ENCODE measurements at places on chromosomes 3 and 15.

DNA sequence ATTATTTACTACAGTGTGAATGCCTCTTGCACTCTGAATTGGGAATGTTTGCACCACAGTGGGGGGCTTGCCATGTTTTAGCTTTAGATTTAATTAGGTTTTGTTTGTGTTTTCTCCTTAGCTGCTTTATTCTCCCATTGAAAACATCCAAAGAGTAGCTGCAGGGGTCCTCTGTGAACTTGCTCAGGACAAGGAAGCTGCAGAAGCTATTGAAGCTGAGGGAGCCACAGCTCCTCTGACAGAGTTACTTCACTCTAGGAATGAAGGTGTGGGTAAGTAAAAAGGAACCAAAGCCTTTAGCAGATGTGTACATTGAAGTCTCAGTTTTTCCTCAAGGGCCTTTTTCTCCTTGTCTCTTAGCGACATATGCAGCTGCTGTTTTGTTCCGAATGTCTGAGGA is 36.9 kb downstream of the CTNNB1 start:
- DNase-seq, result no peak

DNA sequence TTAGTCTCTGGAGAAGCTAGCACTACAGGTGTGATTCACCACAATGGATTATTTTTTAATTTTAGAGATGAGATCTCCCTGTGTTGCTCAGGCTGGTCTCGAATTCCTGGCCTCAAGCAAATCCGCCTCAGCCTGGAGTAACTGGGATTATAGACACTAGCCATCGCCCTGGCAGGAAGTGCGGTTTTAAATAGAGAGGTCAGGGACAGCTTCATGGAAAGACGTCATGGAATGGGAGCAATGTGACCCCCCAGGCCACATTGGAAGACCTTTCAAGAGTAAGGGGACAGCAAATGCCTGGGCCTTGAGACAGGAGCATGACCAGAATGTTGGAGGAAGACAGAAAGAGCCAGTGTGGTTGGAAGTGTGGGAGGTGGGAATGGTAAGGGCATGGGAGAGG is 2.2 kb upstream of the ISG20 start:
- DNase-seq, result no peak

GRCh38 chr3:134864636-134865035 is 69.6 kb downstream of the EPHB1 start:
- no peak for DNase-seq

DNA sequence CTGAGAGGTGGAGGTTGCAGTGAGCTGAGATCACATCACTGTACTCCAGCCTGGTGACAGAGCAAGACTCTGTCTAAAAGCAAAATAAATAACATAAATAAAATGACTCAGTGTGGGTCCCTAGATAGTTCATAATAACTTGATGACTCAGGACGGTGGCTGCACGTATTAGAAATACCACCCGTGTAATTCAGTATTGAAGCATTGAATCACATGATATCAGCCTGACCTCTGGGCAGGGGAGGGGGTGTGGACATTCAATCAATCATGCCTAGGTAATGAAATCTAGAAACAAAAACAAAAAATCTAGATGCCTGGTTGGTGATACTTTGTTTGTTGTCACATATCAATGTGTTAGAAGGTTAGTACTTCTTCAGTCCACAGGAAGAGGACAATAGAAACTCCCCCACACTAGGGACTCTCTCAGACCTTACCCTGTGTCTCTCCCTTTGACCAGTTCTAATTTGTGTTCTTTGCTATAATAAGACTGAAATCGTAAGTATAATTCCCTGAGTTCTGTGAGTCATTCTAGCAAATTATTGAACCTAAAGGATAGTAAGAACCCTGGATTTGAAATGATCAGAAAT is 177.3 kb downstream of the GAP43 start:
- DNase-seq, result no peak

DNA sequence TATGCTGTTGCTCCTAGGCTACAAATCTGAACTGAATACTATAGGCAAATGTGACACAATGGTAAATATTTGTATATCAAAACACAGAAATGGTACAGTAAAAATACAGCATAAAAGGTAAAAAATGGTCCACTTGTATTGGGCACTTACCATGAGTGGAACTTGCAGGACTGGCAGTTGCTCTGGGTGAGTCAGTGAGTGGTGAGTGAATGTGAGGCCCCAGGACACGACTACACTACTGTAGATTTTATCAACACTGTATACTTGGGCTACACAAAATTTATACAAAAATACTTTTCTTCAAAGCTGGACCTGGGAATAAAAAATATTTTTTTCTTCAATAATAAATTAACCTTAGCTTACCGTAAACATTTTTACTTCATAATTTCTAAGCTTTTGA is 41.6 kb upstream of the DUT start:
- no peak for DNase-seq

- DNase-seq, result no peak
Measured at GRCh38 chr3:98728672-98729071, 34.5 kb upstream of the ST3GAL6 start.

DNA sequence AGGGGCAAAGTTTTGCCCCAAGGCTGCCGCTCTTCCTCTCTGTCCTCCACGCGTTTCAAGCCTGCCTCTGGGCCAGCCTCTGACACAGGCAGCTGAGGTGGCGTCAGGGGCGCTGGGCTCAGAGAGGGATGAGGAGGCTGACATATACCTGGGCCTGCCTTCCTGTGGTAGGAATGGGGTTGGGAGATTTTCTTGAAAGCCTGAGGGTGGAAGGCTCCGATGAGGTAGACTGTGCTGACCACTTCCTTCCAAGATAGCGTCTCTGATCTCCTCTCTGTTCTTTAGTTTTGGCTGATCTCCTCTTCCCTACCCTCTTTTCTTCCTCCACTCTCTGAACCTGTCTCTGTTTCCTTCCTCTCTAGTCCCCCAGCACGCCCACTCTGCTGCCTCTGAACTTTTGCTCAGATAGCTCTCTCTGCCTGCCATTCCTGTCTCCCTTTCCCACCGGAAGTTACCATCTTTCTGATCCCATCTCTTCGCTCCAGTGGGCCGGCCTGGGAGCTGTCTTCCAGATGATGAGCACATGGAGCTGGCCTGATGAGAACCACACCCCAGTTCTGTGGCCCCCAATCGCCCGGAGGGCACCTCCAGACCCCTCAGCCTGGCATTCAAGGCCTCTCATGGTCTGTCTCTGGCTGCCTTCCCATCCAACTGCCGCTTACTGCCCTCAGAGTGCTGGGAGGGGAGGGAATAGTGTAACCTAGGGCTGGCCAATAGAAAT is 32.5 kb upstream of the LCTL start:
- DNase-seq, result no peak

- DNase-seq, result no peak
Measured at GRCh38 chr3:14231998-14232501, 53.4 kb downstream of the LSM3 start.

- DNase-seq, result no peak
Measured at GRCh38 chr15:42121682-42122081, 27.3 kb upstream of the PLA2G4D start.

GRCh38 chr3:65037861-65038260 is 350.1 kb upstream of the ADAMTS9 start:
- no peak for DNase-seq

- DNase-seq, result no peak
Measured at GRCh38 chr3:139283301-139283700, 60.5 kb upstream of the MRPS22 start.

- peak; percentile 53 for DNase-seq
Measured at GRCh38 chr15:85047271-85047948, 65.8 kb downstream of the PDE8A start.

DNA sequence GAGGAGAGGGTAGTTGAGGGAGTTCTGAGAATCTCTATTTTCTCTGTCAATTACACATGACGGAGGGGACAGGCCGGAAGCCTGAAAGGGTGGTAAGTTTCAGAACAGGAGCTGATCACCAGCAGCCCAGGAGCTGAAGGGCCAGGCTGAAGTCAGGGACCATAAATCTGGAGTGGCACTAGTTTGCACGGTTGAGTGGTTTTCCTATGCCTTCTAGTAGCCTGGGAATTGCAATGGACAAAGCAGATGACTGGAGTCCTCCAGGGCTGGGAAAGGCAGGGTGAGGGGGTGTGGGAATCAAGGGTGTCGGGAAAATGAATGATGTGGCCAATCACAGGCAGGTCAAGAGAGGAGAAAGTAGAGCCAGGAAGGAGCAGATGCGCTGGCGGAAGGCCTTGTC is 72.5 kb downstream of the MAGEF1 start:
- peak; percentile 82 for DNase-seq

- DNase-seq, result no peak
Measured at GRCh38 chr15:100001405-100001804, 268.2 kb upstream of the LYSMD4 start.

DNA sequence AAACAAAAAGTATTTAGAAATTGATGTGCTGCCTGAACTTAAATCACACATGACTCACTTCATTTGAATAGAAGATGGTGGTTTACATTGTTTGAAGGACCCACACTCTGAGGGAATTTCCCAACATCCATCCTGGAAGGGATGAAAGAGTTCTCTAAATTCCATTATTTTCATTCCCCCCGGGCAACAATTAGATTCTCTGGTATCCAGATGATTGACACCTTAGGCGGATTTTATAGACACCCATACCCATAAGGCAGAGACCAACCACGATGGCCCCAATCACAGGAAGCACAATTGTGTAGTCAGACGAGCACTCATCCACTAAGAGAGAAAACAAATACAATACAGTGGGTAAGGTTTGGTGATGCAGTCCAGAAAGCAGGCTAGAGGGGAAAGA is 24.6 kb upstream of the MCCC1 start:
- no peak for DNase-seq

- no peak for DNase-seq
Measured at GRCh38 chr3:144119633-144120032, 148.0 kb downstream of the DIPK2A start.

Measured in SHP77 (cell line).